ENCODE measurements at places on chromosomes 3 and 15.

DNA sequence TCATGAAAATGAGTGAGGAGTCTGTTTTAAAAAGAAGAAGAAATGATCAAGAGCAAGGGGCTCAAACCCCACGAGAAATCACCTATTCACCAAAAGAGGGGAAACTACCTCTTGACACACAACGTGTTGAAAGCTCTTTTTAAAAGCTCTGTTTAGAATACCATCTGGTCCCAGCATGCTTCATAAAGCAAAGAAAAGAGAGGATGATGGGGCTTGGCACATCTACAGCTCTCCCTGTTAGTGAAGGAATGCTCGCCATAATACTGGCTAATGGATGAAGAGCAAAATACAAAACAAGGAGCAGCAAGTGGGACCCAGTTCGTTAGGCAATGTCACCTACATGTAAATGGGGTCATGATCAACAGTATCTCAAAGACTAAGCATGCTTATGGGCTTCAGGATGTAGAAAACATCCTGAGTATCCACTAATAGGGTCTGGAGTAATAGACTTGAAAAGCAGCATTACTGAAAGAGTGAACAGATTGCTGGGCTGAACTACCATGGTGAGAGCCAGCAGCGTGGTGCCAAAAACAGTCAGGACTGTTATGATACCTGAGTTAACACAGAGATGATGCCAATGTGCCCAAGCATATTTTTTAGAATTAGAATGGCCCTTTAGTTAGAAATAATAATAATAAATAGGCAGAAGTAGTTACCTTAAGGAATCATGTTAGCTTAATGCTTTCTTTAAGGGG is 159.7 kb upstream of the POU1F1 start:
- DNase-seq, result no peak

GRCh38 chr15:40344631-40345120 is 3.9 kb upstream of the CCDC9B start:
- DNase-seq, result peak; percentile 72

DNA sequence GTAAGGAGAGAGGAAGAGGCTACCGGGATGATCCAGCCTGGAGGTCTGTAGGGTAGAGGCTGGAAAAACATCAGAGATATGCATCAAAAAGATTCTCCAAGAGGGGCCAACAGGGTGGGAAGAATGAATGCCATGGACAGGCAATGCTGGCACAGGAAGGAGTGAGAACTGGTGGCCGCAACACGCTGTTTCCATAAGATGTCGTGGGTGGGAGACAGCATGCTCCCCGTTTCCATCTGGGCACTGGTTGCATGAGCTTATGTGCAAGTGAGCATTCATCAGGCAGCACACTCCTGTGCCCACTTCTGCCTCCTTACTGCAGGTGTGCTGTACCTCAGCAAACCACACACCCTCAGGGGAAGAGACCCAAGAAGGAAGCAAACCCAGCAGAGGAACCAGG is 59.4 kb downstream of the GABRB3 start:
- DNase-seq, result no peak

DNA sequence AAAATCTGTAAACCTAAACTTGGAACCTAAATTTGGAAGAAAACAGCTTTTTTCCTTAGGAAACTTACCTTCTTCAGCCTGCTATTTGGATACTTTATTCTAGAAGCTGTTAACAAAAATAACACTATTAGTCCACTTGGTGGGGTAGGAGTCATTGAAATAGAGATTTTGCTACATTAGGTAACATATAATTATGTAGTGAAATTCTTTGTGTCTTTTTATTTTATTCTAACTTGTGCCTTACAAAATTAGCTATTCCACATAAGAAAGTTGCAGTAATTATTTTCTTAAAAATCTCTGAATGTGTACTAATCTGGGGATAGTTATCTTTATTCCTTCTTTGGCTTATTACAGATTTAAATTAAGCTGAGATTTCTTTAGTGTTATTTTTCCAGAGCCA is 360.4 kb upstream of the ROBO2 start:
- no peak for DNase-seq

GRCh38 chr15:32943711-32944110 is 225.9 kb downstream of the GREM1 start:
- no peak for DNase-seq

- no peak for DNase-seq
Measured at GRCh38 chr15:63013052-63013808, 29.3 kb upstream of the TPM1 start.

- peak; percentile 40 for DNase-seq
Measured at GRCh38 chr3:32934150-32934742, 17.2 kb upstream of the CCR4 start.
